Heart left ventricle (tissue), 16 donors: ENCODE measurements at places on chromosomes 11 and 22. TPM values are rescaled to one million over a fixed set of nuclear protein-coding genes. Genes with fewer than 3 reads are reported as not detected.
A peak's percentile ranks its signal among the peaks of the same experiment; 100 is the strongest.

The YIF1A gene
- 136 TPM for polyA plus RNA-seq

The CAPN5 gene
- polyA plus RNA-seq, result 2.0 TPM

The EMID1 gene
- 0.43 TPM for polyA plus RNA-seq

The GNAZ gene
- polyA plus RNA-seq, result 1.1 TPM

The TOM1 gene
- 48.6 TPM for polyA plus RNA-seq

The MMP13 gene
- not detected for polyA plus RNA-seq

The CHRM1 gene
- not detected for polyA plus RNA-seq

The IGF2 gene
- 48.9 TPM for polyA plus RNA-seq

The CAT gene
- polyA plus RNA-seq, result 57.2 TPM

The LRRC55 gene
- polyA plus RNA-seq, result 0.08 TPM

The OR8G5 gene
- not detected for polyA plus RNA-seq

The GDPD4 gene
- polyA plus RNA-seq, result not detected

The SCGB2A2 gene
- not detected for polyA plus RNA-seq

DNA sequence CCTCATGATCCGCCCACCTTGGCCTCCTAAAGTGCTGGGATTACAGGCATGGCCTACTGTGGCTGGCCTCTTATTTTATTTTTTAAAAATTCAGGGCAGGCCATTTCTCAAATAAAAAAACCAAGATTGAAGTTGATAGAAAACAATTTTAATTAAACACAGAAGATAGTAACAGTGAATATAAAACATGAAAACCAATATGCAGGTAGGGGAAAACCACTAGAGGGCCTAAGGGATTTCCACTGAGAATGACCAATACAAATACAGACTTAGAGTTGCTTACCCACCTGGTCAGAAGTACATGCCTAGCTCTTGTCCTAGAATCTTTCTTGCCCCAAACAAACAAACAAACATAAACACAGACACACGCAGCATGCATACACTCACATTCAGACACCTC, 1.7 kb upstream of the RTCB start:
- DNase-seq, result no peak

GRCh38 chr11:20362481-20362880, 1.0 kb upstream of the HTATIP2 start:
- no peak for DNase-seq

- peak; percentile 72 for DNase-seq
Observed at GRCh38 chr11:1875093-1875850, 16.4 kb downstream of the PRR33 start.

- DNase-seq, result no peak
Observed at GRCh38 chr11:126468102-126468521, 112.6 kb downstream of the ST3GAL4 start.

DNA sequence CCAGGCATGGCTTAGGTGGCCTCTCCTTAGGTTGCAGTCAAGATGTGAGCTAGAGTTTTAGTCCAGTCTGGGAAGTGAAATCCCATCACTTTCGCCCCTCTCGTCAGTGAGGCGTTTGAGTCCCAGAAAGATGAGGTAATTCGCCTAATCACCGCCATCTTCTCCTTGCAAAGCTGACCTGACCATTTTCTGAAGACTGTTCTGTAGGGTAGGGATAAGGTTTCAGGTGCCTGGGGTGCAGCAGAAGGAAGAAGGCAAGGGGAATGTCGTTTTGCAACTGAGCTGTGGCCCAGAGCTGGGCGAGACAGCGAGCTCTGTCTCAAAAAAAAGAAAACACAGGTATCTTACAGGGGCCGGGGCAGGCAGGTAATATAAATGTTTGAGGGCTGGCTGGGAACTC, 61.7 kb upstream of the CECR2 start:
- no peak for DNase-seq

DNA sequence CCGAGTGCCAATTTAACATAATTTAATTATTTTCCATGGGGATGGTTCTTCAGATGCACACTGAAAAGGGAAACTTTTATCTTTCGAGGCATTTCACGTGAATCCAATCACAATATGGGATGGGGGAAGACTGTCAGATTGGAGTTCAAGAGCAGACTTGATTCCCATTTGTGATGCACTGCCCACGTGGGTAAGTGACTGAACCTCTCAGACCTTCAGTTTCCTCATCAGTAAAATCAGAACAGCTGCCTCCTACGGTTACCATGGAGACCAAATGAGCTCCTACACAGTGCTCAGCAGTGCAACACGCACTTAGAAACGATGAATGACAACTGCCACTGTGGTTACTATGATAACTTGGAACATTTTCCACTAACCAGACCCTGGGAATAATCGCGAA, 21.7 kb downstream of the KIAA0930 start:
- no peak for DNase-seq

DNA sequence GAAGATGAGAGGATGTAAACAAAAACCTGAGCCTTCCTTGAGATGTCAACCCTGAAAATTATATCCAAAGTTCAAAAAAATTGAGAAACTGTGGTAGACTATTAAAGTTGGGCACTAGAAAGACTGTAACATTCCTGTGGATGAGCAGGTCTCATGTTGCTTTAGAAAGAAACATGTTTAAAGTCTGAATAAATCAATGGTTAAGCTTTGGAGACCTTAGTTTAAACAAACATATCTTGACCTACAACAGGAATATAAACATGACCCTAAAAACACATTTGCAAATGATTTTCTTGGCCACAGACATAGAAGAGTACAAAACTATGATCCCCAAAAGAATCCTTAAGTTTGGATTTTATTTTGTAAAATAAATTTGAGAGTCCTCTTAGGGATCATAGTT, 38.1 kb upstream of the PCF11 start:
- no peak for DNase-seq

DNA sequence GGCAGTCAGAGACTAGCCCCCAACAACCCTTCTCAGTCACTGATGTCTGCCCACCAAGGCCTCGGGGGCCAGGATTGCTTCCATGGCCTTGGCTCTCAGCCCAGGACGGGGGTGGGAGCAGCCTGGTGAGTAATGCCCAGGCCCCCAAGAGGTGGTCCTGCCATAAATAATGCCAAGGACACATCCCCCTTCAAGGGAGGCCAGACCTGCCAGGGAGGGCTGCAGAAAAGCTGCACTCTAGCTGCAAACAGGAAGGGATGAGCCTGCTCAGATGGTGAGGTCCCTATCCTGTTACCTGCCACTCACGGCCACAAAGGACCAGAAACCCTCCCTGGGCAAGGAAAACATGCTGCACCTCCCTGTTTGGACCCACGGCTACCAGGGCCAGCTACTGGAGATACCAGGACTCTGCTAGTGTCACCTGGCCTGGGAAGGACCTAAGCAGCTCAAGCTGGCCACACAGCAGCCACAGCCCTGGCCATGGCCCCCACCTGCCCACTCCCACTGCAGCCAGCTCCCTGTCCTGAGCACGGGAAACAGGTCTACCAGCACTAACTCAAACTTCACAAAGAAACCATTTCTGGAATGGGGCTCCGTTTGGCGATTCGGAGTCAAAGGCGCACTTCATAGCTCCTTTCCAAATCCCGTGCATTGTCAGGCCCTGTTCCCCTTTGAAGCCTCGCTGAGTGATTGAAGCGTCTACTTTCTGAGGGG, 12.1 kb downstream of the GNB1L start:
- no peak for DNase-seq

GRCh38 chr11:72720784-72721183, 31.4 kb downstream of the ARAP1 start:
- DNase-seq, result no peak

- no peak for DNase-seq
Observed at GRCh38 chr22:22085702-22086500, 103.3 kb upstream of the TOP3B start.

DNA sequence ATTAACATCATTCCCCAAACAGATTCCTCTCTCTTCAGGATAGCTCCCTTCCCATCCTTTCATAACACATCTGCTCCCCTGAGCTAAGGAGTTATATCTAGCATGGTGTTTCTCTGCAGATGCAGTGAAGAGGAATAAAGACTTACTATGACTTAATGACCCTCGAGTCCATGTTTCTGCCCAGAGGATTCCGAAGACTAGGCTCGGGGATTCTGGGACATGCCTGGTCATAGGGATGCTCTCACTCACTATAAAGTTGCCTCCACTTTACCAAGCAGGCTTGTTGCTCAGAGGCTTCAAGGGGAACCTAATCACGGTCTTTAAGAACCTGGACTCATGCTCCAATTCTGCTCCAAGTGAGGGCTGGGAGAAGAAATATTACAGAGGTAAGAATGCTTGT, at the start of gene OR52E4:
Gene OR52E4, plus strand, starts transcription at position 301 of the 400 bp plus-strand sequence. CDS start 3,664 bp downstream, outside the sequence.
- no peak for DNase-seq

GRCh38 chr11:64484191-64485022, 106.6 kb upstream of the SLC22A12 start:
- DNase-seq, result no peak

GRCh38 chr11:34745195-34745594, 124.3 kb downstream of the EHF start:
- no peak for DNase-seq

DNA sequence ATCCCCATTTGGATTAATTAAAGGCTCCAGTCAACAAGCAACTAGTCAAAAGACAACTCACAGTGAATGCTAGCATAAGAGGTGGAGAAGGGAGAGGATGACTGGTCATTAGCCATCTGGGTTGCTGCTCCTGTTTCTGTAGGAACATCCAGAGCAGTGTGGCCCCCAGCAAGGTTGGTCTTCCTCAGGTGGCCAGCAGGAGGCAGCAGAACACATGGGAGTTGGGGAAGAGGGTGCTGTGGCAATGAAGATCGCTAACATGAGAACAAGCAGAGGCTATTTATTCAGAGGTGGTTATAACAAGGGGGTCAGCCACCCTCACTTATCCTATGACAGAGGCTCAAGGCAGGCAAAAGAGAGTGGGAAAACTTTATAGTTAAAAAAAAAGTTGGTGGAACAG, 21.3 kb downstream of the IZUMO1R start:
- DNase-seq, result no peak

GRCh38 chr11:93728792-93729128, 12.5 kb downstream of the TAF1D start:
- DNase-seq, result no peak

DNA sequence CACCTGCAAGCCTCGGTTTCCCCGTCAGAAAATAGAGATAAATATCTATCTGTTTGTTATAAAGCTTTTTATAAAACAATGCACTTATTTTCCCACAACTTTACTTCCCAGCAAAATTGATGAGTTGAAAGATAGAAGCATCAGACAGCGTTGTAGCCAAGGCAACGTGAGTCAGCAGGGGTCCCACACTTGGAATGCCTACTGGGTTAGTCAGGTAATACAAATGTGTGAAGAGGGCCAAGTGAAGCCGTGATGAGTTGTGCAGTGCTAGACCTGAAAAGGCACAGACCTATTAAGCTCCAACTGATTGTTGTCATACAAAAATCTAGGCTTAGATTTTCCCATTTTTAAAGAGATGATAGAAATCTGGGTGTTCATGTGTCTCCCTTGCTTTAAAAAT, 118.7 kb downstream of the PGR start:
- no peak for DNase-seq

DNA sequence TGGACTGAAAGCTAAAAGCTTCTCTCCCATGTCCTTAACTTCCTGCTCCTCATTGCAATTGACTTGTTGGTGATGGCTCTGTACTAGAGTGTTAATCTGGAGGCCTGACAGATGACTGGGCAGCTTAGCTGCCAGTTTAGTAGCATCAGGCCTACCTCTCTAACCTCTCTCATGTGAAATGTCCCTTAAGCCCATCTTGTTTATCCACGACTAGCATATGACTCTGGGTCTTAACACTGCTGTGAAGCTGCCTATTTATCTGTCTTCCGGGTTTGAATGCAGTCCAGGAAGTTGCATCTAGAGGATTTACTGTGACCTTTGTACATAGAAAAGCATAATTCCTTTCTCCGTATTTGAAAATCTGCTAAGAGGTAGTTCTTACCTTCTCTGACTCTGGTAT, 85.3 kb upstream of the HORMAD2 start:
- no peak for DNase-seq

GRCh38 chr22:37486224-37486845, at the start of gene MFNG:
Gene MFNG, minus strand, starts transcription at chr22:37486384. Its CDS starts 207 bp downstream, at chr22:37486177.
- peak; percentile 80 for DNase-seq

GRCh38 chr11:64331569-64332371, 8.2 kb upstream of the CCDC88B start:
- peak; percentile 71 for DNase-seq

DNA sequence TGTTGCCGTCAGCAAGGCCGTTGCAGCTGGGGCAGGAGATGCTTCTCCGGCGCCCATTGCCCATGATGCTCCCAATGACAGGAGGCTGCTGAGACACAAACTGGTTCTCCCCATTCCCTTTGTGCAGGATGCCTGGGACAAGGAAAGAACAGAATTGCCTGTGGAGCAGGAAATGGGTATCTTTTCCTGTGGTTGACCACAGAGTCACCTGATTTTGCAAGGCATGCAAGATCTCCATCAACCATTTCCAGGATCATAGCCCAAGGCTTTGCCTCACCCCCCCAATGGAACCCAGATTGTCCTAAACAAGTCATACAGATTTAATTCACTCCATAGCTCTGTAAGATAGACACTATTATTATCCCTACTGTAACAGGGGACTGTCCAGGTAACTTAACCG, 148.1 kb upstream of the NARS2 start:
- no peak for DNase-seq

DNA sequence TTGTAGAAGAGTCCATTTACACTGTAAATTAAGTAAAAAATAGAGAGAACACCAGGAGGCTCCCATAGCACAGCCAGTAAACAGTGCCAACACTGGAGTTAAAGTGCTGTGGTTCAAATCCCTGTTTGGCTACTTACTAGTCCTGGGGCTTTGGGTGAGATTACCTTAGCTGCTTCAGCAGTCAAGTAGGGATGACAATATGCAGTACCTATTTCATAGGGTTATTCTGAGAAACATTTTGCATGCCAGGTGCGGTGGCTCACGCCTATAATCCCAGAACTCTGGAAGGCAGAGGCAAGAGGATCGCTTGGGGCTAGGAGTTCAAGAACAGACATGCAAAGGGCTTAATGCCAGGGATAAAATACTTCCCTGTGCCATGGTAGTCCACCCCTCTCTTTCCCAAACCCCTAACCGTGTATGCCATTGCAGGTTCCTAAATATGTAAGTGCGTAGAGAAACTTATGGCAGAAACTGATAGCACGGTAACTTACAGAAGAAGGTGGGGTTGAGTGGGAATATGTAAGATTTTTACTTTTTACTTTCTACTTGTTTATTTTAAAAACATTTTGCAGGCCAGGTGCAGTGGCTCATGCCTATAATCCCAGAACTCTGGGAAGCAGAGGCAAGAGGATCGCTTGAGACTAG, 86.4 kb upstream of the PICALM start:
- DNase-seq, result no peak

- no peak for DNase-seq
Observed at GRCh38 chr11:41175304-41175972, 284.0 kb downstream of the LRRC4C start.
